ENCODE measurements at places on chromosomes 7 and 10.

DNA sequence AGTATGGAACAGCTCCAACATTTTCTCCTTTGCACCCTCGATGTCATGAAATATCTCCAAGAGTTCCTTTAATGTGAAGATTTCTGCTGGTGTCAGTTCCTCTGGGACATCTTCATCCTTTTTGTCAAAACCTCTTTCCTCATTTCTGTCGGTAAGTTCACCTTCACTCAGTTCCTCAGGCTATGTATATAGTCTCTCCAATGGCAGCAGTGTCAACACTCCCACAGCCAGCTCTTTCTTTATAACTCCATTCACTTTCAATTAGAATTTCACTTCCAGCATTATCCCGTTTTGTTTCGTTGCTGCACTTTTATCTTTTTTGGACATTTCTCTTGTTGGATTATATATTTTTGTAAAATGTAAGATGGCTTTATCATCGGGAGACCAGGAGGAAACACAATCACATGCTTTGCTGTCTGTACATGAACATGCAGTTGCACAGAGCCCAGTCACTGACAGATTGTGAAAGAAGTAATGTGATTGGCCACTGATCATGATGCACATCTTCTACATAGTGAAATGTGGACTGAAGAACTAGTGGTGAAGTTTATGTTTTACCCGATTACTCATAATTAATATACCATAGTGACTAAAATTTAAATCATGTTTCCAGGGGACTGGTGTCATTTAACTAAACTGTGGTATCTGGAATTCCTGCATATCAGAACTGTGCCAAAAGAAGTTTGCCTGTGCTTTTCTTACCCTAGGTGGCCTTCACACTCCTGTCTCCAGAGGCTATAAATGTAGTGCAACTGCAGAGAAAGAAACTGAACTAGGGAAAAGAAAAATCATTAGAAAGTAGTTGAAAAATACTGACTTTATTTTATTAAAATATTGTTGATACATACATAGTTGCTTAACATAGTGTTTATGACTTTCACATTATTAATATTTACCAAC lies 289.6 kb downstream of the PPP1R3A start:
- H3K36me3 ChIP-seq, result no peaks in the 10 kb centered on the region
- H3K4me3 ChIP-seq, result no peak overlapping the region
- no peaks in the 10 kb centered on the region for H3K4me1 ChIP-seq
- no peak overlapping the region for H3K27ac ChIP-seq
- no peak for DNase-seq

GRCh38 chr10:63376560-63377304 lies 89.0 kb downstream of the JMJD1C start:
- H3K4me3 ChIP-seq, result no peak overlapping the region
- 0 out of 2 replicates have a peak, but pooled peaks cover 1% of the 10 kb centered on the region for H3K4me1 ChIP-seq
- H3K27me3 ChIP-seq, result no peaks in the 10 kb centered on the region
- H3K36me3 ChIP-seq, result no peaks in the 10 kb centered on the region

DNA sequence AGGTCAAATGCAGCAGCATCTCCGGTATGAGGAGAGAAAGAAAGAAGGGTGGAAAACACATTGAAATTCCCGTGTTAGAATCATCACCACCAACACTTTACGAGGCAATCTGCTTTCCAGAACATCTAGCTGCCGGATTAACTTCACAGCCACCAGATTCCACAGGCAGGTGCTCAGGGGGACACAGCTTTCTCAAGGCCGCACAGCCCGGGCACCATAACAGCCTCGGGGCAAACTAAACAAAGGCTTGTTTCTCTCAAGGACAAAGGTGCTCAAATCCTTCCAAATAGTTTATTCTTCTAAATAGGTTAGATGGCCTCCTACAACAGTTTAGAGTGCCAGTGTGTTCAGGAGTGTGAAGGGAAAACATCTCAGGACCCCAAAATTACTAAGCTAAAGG lies 156.3 kb downstream of the DIP2C start:
- DNase-seq, result no peak
- H3K4me3 ChIP-seq, result no peak overlapping the region
- no peaks in the 10 kb centered on the region for H3K27me3 ChIP-seq
- no peak overlapping the region for H3K27ac ChIP-seq
- H3K4me1 ChIP-seq, result 0 out of 2 replicates have a peak, but pooled peaks cover 2% of the 10 kb centered on the region

DNA sequence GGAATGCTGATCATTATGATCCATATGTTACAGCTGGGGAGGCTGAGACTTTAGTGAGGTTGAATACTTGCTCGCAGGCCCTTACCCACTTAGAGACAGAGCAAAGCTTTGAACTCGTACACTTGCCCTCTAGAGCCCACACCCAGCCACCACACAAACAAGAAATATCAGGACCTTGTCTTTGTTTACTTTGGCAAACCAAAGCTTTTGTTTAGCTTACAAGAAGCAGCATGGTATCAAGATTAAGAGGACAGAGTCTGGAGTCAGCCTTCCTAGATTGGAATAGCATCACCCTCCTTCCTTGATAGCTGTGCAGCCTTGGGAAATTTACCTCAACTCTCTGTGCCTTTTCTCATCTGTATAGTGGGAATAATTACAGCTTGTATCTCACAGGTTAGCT lies 477.5 kb downstream of the SUGCT start:
- H3K27me3 ChIP-seq, result no peaks in the 10 kb centered on the region
- no peaks in the 10 kb centered on the region for H3K4me1 ChIP-seq
- no peak overlapping the region for H3K27ac ChIP-seq
- H3K36me3 ChIP-seq, result no peaks in the 10 kb centered on the region

GRCh38 chr10:43945908-43946307 lies 297.2 kb upstream of the ZNF32 start:
- no peaks in the 10 kb centered on the region for H3K27me3 ChIP-seq
- H3K36me3 ChIP-seq, result no peaks in the 10 kb centered on the region
- no peak overlapping the region for H3K27ac ChIP-seq
- H3K4me1 ChIP-seq, result 0 out of 2 replicates have a peak, but pooled peaks cover 1% of the 10 kb centered on the region
- H3K4me3 ChIP-seq, result no peak overlapping the region

DNA sequence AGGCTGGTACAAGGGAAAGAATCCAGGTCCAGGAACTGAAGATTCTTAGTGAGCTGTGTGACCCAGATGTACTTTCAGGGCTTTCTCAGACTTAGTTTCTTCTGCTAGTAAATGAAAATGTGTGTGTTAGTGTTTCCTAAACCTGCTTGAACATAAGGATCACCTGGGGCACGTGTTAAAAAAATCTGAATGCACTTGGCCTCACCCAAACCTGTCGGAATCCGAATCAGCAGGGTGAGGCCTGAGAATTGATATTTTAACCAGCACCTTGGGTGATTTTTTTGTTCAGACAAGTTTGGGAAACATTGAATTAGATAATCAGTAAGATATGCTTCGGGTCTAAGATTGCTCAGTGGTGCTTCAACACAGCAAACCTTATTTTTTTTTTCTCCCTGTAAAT lies 59.7 kb downstream of the ZNF365 start:
- no peaks in the 10 kb centered on the region for H3K27me3 ChIP-seq
- DNase-seq, result no peak
- H3K4me3 ChIP-seq, result no peak overlapping the region
- no peak overlapping the region for H3K27ac ChIP-seq
- H3K36me3 ChIP-seq, result no peaks in the 10 kb centered on the region

- H3K4me1 ChIP-seq, result no peaks in the 10 kb centered on the region
- no peaks in the 10 kb centered on the region for H3K36me3 ChIP-seq
- no peak for DNase-seq
- H3K27me3 ChIP-seq, result no peaks in the 10 kb centered on the region
Observed at GRCh38 chr10:110474826-110475225, 22.9 kb upstream of the DUSP5 start.

DNA sequence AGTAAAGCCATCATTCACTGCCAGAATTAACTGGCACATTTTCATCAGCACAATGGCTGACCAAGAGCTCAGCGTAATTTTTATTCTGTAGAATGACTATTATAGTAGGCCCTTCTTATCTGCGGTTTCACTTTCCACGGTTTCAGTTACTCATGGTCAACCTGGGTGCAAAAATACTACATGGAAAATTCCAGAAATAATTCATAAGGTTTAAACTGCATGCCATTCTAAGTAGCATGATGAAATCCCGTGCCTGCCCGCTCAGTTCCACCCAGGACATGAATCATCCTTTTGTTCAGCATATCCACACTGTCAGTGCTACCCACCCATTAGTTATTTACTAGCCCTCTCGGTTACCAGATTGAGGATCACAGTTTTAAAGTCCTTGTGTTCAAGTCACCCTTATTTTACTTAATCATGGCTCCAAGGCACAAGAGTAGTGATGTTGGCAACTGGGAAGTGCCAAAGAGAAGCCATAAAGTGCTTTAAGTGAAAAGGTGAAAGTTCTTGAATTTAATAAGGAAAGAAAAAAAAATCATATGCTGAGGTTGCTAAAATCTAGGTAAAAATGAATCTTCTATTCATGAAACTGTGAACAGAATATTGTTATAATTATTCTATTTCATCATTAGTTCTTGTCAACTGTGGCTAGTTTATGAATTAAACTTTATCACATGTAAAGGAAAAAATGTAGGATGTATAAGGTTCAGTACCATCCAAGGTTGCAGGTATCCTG lies 204.9 kb downstream of the DOCK4 start:
- H3K4me1 ChIP-seq, result no peaks in the 10 kb centered on the region
- no peaks in the 10 kb centered on the region for H3K36me3 ChIP-seq
- H3K27me3 ChIP-seq, result no peaks in the 10 kb centered on the region
- DNase-seq, result no peak
- no peak overlapping the region for H3K4me3 ChIP-seq
- H3K27ac ChIP-seq, result no peak overlapping the region

DNA sequence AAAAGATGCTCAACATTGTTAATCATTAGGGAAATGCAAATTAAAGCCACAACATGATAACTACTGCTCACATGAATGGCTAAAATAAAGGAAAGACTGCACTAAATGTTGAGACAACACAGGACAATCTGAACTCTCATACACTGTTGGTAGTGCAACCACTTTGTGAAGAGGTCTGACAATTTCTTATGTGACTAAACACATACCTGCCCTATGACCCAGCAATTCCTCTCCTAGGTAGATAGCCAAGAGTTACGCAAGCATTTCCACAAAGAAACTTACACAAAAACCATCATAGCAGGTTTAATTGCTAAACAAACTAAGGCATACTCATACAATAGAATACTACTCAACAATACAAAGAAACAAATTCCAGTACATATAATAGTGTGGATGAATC lies 41.8 kb upstream of the HERPUD2 start:
- H3K27me3 ChIP-seq, result no peaks in the 10 kb centered on the region
- H3K36me3 ChIP-seq, result no peaks in the 10 kb centered on the region
- DNase-seq, result no peak
- no peak overlapping the region for H3K4me3 ChIP-seq
- no peak overlapping the region for H3K27ac ChIP-seq
- H3K4me1 ChIP-seq, result peaks cover 3% of the 10 kb centered on the region

- no peaks in the 10 kb centered on the region for H3K27me3 ChIP-seq
- H3K4me1 ChIP-seq, result no peaks in the 10 kb centered on the region
- no peak for DNase-seq
- H3K27ac ChIP-seq, result no peak overlapping the region
Observed at GRCh38 chr10:107474650-107475049, 310.1 kb upstream of the SORCS1 start.

GRCh38 chr10:72812753-72813430 lies 80.6 kb upstream of the OIT3 start:
- no peaks in the 10 kb centered on the region for H3K4me1 ChIP-seq
- H3K27ac ChIP-seq, result no peak overlapping the region
- H3K27me3 ChIP-seq, result no peaks in the 10 kb centered on the region
- no peak overlapping the region for H3K4me3 ChIP-seq

DNA sequence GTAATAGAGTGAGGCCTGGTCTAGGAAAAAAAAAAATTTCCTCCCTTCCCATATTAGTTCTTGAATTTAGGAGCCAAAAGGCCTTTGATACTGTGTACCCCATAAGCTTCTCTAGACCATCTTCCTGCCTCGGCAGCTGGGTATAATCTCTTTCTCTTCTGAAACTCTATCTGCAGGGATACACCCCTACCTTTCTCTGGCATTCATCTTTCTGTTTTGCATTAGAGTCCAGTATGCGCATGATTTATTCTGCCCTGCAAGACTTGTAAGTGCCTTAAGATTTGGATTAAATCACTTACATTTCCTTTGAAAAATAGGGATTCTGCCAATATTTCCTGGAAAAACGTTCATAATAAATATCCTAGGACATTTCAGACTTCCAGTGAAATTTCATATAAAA lies 431.2 kb downstream of the PLXDC2 start:
- no peaks in the 10 kb centered on the region for H3K4me1 ChIP-seq
- H3K36me3 ChIP-seq, result no peaks in the 10 kb centered on the region
- no peaks in the 10 kb centered on the region for H3K27me3 ChIP-seq
- H3K27ac ChIP-seq, result no peak overlapping the region

- H3K4me3 ChIP-seq, result no peak overlapping the region
- no peaks in the 10 kb centered on the region for H3K36me3 ChIP-seq
- no peak for DNase-seq
- H3K27me3 ChIP-seq, result peaks cover 61% of the 10 kb centered on the region
Observed at GRCh38 chr7:1248143-1248915, 15.7 kb downstream of the UNCX start.

- H3K4me3 ChIP-seq, result no peak overlapping the region
- H3K4me1 ChIP-seq, result no peaks in the 10 kb centered on the region
- no peak for DNase-seq
- peaks cover 2% of the 10 kb centered on the region for H3K27me3 ChIP-seq
- no peak overlapping the region for H3K27ac ChIP-seq
Observed at GRCh38 chr7:50962962-50963374, 180.3 kb upstream of the GRB10 start.

GRCh38 chr10:84224411-84225028 lies 824 bp downstream of the LRIT2 start:
- DNase-seq, result peak; percentile 31
- H3K27me3 ChIP-seq, result no peaks in the 10 kb centered on the region
- no peak overlapping the region for H3K27ac ChIP-seq
- H3K4me3 ChIP-seq, result no peak overlapping the region
- H3K36me3 ChIP-seq, result no peaks in the 10 kb centered on the region

DNA sequence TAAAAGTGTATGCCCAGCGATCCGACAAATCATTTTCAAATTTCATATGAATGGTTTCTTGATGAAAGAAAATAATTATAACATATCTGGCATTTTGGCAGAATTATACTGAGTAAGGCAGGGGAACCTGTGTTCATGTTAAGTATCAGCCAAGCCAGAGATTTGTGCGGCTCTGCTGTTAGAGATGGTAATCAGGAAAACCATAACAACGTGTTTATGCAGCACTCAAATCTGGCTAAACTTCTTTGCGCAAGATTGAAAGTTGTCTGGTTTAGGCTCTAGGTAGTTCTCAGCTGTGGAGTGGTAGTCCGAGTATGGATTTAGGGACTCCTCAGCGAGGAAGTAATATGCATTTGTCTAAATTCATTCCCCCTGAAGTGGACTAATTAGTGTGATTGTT lies 8.9 kb upstream of the CTBP2 start:
- H3K27ac ChIP-seq, result no peak overlapping the region
- 0 out of 2 replicates have a peak, but pooled peaks cover 2% of the 10 kb centered on the region for H3K4me1 ChIP-seq
- H3K27me3 ChIP-seq, result no peaks in the 10 kb centered on the region
- H3K4me3 ChIP-seq, result no peak overlapping the region
- H3K36me3 ChIP-seq, result no peaks in the 10 kb centered on the region
